Effector memory CD8-positive, alpha-beta T cell (primary cell): ENCODE measurements at places on chromosomes 5 and 9.

DNA sequence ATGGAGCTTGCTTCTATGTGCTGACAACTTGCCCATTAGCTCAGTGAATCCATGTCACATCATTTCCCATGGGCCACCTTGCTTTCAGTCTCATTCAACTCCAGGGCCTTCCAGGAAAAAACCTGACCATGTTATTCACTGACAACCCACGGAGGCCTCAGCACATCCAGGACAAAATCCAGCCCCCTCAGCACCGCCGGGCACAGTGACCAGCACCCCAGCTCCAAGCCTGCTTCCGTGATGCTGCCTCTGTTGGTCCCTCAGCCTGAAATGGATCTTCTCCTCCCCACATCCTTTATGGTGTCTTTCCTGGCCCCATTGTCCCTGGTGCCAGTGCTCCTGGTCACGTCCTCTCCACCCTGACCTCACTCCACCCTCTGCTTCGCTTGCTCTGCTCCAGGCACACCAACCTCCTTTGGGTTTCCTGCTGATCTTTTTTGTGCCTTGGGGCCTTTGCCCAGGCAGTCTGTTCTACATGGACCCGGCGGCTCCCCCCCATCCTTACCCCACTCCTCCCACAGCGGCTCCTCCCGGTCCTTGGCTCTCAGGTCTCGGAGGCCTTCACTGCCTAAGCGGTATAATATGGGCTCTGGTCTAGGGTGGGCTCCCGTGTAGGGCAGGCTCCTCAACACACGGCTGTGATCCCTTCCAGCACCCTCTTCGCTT lies 25.0 kb downstream of the ANKS6 start:
- peaks cover 6% of the 10 kb centered on the region for H3K36me3 ChIP-seq
- H3K4me3 ChIP-seq = no peak overlapping the region
- DNase-seq = no peak
- H3K4me1 ChIP-seq = no peaks in the 10 kb centered on the region
- H3K27ac ChIP-seq = peak overlapping the region; percentile 32

DNA sequence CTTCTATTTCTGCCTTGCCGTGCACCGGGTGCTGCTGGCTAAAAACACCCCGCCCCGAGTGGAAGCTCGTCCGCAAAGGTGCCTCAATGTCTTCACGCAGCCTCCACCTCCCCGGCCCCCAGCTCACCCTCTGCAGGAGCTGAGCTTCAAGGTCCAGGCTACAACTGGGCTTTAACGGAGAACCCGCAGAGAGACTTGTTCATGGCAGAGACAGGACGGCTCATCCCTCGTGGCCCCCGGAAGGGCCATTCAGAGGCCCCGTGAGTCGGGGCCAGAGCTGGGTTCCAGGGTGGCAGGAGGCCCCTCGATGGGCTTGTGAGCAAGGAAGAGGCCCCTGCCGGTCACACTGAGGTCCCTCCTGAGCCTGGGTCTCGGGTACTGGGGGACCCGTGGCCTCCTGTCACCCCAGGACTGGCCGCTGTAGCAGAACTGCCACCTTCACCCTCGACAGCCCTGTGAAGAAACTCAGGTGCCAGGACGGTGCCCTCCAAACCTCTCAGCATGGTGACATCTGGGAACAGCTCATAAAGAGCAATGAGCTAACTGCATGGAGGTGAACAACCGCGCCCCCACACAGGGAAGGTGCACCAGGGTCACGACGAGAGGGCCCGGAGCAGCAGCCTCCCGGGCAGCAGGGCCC lies 58.0 kb upstream of the UBAC1 start:
- H3K27me3 ChIP-seq = no peaks in the 10 kb centered on the region
- peaks cover 3% of the 10 kb centered on the region for H3K36me3 ChIP-seq
- H3K4me3 ChIP-seq = no peak overlapping the region

DNA sequence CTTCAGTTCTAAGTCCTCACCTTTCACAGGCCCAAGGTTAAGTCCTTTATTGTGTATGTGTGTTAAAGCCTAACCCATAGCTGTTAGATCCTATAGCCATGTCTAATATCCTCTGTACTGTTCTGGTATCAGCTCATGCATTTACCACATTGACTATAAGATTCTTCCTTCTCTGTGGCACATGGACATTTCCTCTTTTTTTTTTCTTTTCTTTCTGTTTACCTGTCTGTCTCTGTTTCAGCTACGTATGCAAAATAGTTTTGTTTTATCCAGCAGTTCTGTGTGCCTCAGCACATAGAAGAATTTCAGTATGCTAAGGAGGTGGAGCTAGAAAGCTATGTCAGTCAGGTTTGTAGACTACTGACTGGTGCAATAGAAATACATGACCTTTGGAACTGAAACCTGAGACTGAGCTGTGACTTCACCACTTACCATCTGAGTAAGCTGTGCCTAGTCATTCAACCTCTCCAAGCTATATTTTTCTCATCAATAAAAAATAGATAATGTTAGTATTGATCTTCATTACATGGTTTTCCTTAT lies 155.6 kb upstream of the VLDLR start:
- peaks cover 2% of the 10 kb centered on the region for H3K36me3 ChIP-seq
- no peaks in the 10 kb centered on the region for H3K4me1 ChIP-seq
- H3K27me3 ChIP-seq = peaks cover 20% of the 10 kb centered on the region
- H3K27ac ChIP-seq = no peak overlapping the region
- DNase-seq = no peak

DNA sequence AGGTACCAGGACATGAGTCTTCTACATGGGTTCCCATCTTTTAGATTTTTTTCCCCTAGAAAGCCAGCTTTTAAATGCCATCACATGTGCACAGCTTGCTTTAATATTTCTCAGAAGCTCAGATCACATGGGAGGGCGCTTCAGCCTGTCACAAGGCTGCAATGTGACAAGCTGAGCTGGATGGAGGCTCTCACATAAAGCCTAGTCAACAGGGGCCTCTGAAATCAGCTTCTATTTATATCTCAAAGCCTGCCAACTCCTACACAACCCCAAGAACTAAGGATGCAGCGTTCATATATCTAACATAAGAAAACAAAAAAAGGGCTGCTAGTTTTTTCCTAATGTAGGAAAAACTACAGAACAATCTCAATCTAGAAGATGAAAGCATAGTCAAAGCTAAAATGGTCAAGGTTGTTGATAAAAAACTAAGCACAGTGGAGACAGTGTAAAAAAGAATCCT lies 2.3 kb downstream of the ZFAND5 start:
- peaks cover 59% of the 10 kb centered on the region for H3K36me3 ChIP-seq
- no peaks in the 10 kb centered on the region for H3K27me3 ChIP-seq
- peaks cover 38% of the 10 kb centered on the region for H3K4me1 ChIP-seq
- H3K27ac ChIP-seq = peak overlapping the region; percentile 99
- no peak for DNase-seq

DNA sequence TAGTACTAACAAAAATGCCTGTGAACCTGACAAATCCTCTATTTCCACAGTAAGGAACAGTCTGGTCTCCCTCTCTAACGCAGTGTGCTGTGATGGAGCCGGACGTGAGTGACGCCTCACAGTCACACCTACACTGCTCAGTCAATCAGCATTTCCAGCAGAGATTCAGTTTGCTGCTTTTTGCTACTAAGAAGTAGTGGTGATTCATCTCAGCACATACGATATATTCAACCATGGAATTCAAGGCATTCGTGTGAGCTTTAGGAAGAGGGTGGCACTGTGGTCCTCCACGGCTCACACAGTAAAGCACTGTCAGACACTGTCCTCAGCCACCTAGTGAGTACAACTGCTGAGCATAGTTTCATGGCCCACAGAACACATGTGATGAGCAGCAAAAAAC lies 70.9 kb downstream of the SETX start:
- H3K27ac ChIP-seq = no peak overlapping the region
- no peak overlapping the region for H3K4me3 ChIP-seq
